ENCODE measurements at places on chromosomes 7 and 10. TPM values are rescaled to one million over a fixed set of nuclear protein-coding genes. Genes with fewer than 3 reads are reported as not detected.

The THSD7A gene
- not detected for polyA plus RNA-seq

The GLRX3 gene
- 78.7 TPM for polyA plus RNA-seq

The NFE2L3 gene
- polyA plus RNA-seq, result 4.9 TPM

The SPDYE8 gene
- 0.19 TPM for polyA plus RNA-seq

The BMPER gene
- polyA plus RNA-seq, result not detected
